Kidney tubule cell (primary cell): ENCODE measurements at places on chromosomes 1 and 21.

DNA sequence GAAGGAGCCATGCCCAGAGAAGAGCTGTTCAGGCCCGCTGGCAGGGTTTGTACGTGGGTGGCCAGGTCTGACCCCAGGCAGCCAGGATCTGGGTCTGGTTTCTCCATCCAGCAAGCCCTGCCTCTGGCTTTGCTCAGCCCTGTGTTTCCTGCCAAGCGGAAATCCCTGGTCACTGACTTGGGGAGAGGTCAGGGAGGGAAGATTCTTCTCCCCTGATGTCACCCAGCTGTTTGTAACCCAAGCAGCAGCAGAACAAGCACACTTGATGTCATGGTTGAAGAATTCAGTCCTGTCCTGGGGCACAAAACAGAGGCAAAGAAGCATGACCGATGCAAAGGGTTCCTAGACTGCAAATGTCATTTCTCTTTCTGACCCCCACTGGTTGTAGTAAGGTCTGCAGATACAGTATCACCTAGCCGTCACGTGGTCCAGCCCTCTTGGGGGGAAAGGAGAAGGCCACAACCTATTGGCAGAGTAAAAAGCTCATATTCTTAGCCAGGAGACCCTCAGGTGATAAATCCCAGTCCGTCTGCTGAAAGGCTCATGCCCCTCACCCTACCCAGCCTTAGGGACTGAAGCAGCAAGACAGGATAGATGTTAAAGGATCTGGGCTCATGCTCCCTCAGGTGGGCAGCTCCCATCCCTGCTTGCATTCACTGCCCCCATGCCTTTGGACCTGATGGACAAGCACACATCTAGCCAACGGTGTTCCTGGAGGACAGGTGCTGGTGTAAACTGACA lies 120.9 kb downstream of the SYT2 start:
- peak; percentile 100 for DNase-seq

GRCh38 chr1:78651241-78651640 lies 1.6 kb downstream of the IFI44 start:
- no peak for DNase-seq

- no peak for DNase-seq
Observed at GRCh38 chr1:228794173-228794572, 58.9 kb downstream of the RHOU start.

DNA sequence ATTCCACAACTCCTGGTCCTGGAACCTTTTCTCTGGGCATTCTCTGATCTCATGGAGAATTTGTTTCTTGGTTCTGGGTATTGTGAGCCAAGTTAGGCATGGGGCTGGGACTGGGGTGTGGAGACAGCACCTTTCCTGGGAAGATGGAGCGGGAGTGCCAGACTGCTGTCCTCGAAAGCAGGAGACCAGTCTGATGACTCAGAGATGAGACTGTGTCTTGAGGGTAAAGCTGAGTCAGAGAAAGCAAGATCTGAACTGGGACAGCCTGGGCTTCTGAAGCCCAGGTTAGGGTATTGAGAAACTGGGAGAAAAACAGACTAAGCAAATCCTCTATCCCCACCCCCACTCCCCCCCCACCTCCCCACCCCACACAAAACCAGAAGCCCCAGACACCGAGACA lies 2.2 kb upstream of the KANK4 start:
- peak; percentile 85 for DNase-seq

DNA sequence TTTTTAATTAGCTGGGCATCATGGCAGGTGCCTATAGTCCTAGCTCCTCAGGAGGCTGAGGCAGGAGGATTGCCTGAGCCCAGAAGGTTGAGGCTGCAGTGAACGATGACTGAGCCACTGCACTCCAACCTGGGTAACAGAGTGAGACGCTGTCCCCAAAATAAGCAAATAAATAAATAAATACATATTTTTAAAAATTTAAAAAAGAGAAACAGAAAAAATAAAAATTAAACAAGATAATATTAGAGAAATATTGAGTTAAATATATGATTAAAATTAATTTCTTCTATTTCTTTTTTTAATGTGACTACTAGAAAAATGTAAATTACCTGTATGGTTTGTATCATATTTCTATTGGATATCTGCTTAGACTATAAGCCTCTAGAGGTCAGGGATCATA lies 59.3 kb upstream of the ATP1A1 start:
- DNase-seq, result no peak
